ENCODE measurements at places on chromosomes 3 and 15. TPM values are rescaled to one million over a fixed set of nuclear protein-coding genes. Genes with fewer than 3 reads are reported as not detected.

DNA sequence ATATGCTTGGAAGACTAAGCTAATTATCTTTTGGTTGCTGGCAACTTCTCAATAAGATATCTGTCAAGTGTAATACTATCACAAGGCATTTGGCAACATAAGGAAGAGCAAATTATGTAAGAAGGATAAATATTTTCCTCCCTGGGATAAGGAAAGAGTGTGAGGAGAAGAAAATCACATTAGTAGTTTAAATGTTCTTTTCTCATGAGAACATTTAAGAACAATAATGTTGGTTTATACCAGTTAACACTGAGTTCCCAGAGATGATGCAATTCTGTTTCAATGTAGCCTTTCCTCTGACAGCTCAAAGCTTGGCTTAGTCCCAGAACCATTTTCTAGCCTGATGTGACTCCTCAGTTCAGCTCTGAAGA lies 66.1 kb upstream of the NPHP3 start:
- DNase-seq, result no peak

Gene SLC28A2
- 1.0 TPM for polyA plus RNA-seq

DNA sequence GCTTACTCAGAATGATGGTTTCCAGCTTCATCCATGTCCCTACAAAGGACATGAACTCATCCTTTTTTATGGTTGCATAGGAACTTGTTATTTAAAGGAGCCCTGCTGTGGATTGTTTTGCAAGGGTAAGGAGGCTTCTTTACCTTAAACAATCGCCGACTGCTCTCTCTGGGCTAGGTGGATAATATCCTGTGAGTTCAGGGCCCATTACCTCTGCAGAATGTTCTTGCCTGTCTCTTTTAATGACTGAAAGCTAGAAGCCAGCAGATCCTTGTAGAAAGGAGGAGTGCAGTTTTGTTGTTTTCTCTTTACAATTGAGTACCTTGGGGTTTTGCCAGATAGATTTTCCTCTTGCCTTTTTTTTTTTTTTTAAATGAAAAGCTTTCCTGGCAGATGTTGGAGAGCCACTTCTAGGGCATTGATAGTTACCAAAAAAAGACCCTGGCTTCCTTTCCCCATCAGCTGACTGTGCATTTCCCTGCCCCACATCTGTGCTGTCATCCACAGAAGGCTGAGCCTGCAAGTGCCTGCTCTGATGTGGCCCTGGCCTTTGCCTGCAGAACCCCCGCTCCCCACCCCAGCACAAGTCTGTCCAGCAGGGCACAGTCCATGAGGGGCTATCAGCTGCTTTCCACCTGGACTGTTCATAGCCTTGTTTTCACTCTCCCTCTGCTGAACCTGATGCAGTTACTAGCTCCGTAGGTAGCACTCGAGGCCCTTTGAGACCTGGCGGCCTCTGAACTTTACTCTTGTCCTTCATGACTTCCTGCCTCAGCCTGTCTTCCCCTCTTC lies 113.1 kb downstream of the CHCHD6 start:
- DNase-seq, result peak; percentile 43

DNA sequence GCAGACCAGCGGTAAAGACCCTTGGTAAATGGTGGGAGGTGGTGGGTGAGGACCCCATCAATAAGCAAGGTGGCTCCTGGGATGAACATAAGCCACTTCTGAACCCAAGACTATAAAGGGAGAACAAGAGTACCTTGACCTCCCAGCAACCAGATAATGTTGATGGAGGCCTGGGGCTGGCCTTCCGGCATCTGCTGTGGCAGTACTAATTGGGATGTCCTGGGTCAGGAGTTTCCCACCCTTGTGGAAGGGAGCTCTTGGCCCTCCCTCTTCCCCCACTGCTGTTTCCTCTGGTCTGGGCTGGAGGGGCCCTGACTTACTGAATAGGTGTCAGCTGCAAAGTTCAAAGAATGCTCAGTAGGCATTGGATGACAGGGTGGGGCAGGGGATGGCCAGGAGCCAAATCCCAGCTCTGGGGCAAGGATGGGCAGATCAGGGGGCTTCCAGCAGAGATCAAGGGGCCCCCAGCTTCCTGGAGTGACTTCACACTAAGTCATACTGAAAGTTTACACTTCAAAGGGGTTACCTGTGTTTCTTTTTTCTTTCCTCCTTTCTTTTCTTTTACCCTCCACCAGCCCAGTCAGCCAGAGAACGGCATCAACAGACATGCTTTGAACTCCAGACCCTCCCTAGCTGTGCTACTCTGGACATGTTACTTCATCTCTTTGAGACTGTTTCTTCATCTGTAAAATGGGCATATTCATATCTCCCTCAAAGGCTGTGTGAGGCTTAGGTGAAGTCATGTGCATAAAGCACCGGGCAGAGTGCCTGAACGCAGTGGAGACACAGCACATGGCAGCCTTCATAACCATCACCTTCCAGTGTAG lies 1.5 kb downstream of the RBP1 start:
- DNase-seq, result no peak

DNA sequence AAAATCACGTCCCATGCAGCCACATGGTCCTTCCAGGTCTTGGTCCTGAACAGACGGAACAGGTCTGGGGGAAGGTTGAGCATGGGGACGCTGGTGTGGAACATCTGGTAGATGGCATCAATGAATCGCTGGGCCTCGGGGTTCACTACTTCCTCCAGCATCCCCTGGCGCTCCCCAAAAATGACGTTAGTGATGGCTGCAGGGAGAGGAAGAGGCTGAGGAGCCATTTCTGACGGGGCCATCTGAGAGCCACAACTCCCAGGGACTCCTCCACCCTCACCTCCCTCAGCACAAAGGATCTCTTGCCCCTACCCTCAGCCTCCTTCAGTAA lies 23.7 kb downstream of the CYP11A1 start:
- no peak for DNase-seq

- DNase-seq, result no peak
Observed at GRCh38 chr3:20846066-20846465, 660.1 kb upstream of the SGO1 start.

- no peak for DNase-seq
Observed at GRCh38 chr3:187713504-187713903, 11.1 kb upstream of the RTP2 start.

DNA sequence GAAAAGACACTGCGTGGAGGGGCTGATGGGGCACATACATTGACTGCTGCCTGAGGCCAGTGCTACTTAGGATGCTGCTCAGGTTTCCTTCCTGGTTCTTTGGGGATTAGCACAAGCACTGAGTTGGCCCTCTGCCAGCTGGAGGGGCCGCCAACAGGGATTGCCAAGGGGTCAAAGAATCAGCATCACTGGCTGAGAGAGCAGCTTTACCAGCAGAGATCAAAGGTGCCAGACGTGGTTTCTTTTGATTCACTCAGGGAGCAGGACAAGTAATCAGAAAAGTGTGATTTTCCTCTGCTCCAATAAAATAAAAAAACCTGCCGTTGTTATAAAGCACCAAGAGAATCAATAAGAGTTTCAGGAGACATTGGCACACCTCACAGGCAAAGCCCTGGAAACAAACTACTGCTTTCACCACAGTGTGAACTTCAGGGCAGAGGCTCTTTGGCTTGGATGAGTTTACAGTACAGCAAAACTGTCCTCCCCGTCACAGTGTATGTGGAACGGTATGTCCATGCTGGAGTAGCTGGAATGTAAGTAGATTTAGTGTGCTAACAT lies 45.8 kb upstream of the FSIP1 start:
- no peak for DNase-seq

Gene KLF13
- 70.1 TPM for polyA plus RNA-seq

GRCh38 chr15:67024314-67024997 lies 40.9 kb upstream of the SMAD3 start:
- DNase-seq, result no peak

GRCh38 chr3:149120051-149120972 lies 9.1 kb upstream of the HPS3 start:
- DNase-seq, result peak; percentile 58

Gene FANCD2OS
- polyA plus RNA-seq, result 0.81 TPM

DNA sequence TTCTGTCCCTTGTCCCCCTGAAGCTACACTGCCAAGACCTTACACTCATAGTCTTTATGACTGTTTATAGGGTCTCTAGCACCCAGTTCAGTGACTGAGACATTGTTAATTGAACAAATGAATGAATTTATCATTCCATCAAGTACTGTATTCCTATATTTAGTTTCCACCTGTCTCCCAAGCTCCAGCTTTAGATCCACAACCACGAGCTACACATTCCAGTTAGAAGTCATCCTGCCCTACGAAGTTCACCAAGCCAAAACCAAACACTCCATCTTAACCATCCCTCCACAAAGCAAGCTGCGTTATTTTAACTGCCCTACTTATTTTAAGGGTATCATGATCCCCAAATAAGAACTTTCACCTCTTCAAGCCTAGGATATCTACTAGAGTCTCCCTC lies 31.3 kb downstream of the TNIK start:
- no peak for DNase-seq

GRCh38 chr3:126118591-126118990 lies 34.7 kb upstream of the SLC41A3 start:
- DNase-seq, result no peak

DNA sequence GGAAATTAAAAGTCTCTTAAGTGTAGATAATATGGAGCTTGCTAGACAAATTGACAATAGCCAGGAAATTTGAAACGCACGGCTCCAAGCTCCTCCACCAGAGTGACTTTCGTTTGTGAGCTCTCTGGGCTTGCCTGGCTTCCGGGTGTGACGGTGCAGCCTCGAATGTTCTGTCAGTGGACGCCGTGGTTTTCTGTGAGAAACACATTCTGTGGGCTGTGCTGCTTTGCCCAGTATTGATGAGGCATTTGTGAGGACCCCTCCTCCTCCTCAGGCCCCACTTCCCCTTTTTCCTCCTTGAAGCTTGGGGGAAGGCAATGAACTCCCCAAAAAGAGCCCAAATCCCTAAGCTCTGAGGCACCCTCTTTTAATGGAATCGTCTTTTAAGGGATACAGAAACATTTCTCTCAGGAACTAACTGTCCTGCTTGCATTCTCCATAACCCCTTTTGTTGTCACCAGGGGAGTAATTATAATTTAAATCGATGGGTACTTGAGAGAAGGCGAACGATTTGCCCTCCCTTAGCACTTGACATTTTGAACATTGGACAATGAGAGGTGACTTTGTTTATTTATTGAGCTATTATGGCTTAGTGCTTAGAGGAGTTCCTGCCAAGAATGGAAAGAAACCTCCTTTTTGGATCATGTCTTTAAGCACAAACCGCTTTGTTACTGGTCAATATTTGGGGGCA lies 40.8 kb downstream of the POLR2M start:
- DNase-seq, result no peak

GRCh38 chr3:108599677-108600409 lies 10.3 kb downstream of the DZIP3 start:
- no peak for DNase-seq

Gene ACKR4
- polyA plus RNA-seq, result 1.6 TPM

Gene CAND2
- 7.5 TPM for polyA plus RNA-seq

GRCh38 chr3:5186089-5186857 lies 1.2 kb upstream of the EDEM1 start:
- no peak for DNase-seq

- no peak for DNase-seq
Observed at GRCh38 chr3:110744723-110745122, 326.9 kb upstream of the NECTIN3 start.

- DNase-seq, result no peak
Observed at GRCh38 chr15:63573533-63573932, 23.7 kb upstream of the FBXL22 start.

Gene RASL12
- 6.1 TPM for polyA plus RNA-seq
